ENCODE measurements at places on chromosomes 7 and 10.

GRCh38 chr10:109427411-109427810, 495.9 kb downstream of the XPNPEP1 start:
- no peak for DNase-seq

GRCh38 chr7:133564484-133564883, 311.6 kb downstream of the EXOC4 start:
- no peak for DNase-seq

- no peak for DNase-seq
Observed at GRCh38 chr7:135499818-135500217, 10.1 kb downstream of the CNOT4 start.

DNA sequence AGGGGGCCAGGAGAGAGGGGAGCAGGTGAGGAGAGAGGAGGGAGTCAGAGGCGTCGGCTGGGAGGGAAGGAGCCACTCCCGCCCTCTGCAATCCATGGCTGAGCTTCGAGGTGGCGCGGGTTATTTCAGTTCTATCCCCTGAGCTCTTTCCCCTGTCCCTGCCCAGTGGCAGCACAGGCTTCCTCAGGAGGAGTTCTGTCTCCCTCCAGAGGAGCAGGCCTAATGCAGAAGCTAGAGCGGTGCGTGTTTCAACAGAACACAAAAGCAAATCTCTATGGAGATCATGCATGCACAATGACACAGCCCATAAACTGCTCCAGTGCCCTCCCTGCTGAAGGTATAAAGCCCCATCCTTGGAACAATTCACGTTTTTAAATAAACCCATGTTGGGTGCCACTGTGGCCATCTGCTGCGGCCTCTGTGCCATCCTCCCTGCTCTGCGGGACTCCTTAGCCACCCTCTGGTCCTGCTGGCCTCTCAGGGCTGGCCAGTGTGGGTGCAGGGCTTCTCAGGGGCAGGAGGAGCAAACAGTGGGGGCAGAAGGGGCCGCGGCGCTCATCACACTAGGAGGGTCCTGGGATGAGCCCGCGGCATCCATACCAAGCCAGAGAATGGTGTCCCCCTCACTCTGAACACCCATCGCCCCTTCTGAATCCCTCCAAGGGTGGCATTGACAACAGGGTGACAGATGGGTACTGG, 192.6 kb upstream of the LYZL2 start:
- no peak for DNase-seq

- peak; percentile 45 for DNase-seq
Observed at GRCh38 chr10:16787361-16787791, 29.8 kb downstream of the RSU1 start.

- DNase-seq: no peak
Observed at GRCh38 chr10:30456266-30456665, 22.3 kb downstream of the MAP3K8 start.

DNA sequence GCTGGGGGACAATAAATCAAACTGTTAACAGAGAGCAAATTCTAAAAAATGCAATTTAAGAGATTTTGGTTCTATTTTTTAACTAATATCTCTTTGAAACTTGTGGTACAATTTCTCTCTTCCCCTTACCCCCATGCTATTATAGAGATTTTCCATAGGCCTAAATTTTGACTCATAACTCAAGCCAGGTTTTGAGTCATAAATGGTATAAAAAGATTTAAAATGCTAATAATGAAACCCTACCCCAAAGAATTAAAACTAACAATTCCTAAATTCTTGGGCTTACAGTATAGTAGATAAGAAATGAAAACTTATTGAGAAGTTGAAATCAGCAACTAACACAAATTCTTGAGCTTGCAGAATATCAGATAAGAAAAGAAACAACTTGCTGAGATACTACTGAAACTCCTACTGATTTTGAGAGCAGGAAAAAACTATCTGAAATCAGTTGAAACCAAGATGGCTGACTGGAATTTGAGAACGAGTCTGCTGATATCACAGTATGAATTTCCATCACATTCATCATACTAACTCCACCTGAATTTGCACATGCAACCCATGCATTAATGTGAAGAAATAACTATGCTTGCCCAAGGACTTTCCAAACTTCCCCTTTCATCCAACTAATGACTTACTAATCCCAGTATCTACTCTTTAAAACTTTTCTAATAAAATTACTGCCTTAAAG, 36.3 kb downstream of the POT1 start:
- no peak for DNase-seq

DNA sequence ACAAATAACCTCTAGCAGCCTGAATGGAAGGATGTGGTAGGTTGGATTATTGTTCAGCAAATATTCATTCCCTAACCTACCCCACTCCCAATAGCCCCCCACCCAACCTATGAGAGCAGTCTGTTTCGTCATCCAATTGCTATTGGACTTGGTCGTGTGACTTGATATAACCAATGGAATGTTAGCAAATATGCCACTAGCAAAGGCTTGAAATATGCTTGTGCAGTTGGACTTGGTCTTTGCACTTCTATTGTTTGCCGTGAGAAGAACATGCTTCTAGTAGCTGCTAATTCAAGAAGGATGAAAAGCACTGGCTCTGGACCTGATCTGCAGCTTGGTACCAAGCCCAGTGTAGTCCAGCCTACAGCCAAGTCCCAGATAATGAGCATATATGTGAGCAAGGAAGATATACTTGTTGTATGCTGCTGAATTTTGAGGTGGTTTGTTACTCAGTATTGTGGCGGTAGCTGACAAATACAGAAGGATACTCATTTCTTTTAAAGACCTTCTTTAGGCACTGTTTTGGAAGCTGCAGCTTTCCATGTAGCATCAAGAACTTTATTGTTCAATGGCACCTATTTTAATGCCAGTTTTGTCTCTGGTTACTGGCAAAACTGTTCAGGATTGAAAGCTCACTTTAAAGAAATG, 180.4 kb downstream of the EXOC4 start:
- DNase-seq: no peak

DNA sequence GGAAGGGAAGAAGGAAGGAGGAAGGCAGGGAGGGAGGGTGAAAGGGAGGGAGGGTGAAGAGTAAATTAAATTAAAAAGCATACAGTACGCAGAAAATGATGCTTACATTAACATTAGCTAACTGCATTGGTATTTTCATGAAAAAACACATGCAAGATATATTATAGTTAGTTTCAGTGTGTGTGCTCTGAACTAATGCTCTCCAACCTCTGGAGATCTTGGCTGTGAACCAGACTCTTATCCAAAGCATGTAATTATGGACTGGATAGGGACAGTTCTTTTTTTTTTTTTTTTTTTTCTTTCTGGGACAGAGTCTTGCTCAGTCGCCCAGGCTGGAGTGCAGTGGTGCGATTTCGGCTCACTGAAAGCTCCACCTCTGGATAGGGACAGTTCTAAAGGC, 357.0 kb downstream of the FRMD4A start:
- DNase-seq: no peak

DNA sequence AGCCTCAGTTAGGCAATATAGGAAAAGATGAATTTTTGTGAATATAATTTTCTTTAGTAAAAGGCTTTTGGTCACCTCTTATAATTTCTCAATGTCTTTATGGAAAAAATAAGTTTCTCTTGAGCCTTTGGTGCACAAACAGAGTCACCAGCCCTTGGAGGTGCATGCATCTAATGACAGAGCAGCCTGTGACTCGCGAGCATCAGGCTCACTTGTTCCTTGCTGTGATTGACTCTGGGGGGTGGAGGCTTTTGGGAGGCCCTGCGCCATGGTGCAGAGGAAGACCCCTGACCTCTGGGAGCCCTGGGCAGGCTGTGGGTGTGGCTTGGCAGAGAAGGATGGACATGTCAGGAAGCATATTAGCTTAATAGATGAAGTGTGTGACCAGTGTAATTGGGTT, 60.2 kb downstream of the FIGNL1 start:
- no peak for DNase-seq

DNA sequence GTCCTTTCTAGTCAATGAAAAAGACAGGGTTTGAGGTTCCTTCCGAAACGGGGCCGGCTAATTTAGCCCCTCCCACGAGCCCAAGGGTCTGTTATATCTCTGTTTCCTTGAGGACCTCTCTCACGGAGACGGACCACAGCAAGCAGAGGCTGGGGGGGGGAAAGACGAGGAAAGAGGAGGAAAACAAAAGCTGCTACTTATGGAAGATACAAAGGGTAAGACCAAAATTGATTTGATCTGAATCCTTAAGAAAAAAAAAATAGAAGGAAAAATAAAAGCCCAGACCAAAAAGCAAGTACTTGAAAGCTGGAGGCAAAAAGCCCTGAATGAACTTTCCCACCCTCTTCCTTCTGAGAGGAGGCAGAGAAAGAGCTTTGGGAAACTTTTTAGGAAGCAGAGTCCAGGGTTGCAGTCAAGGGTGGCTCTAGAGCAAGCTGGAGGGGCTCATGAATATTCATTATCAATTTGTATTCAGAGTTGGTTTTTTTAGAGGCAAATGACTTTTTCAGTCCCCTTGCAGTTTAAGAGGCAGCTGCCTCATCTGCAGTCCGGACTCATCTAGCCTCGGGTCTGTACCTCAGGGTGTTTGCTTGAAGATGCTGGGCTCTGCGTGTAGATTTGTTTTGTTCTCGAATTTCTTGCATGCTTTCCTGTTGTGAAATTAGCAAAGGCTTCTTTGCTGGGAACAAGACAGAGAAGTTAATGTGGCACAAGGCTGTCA, at the start of gene ENTPD1:
ENTPD1 (plus strand) TSS at position 123 of the 721 bp plus-strand sequence; CDS start at position 200, 77 bp downstream.
- DNase-seq: no peak

- DNase-seq: no peak
Observed at GRCh38 chr10:19577381-19577780, 238.9 kb upstream of the PLXDC2 start.

DNA sequence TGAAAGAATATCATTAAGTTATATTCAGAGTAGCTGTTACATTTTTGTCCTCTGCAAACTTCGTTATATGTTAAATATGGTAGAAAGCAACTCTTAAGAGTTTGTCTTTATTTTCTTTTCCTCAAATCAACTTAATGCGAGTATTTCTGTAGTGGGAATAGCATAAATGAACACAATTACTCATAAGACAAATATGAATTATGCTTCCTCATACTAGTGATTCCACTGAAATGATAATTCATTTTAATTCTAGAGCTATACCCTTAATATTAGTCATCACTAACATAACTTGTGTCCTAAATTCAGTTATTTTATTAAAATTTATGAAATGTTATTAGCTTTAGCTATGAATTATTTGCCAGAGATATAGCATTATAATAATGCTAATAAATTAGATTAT, 820.6 kb upstream of the KCND2 start:
- no peak for DNase-seq

- no peak for DNase-seq
Observed at GRCh38 chr10:11462071-11462470, 149.4 kb downstream of the USP6NL start.

- no peak for DNase-seq
Observed at GRCh38 chr7:158161194-158161593, 426.4 kb downstream of the PTPRN2 start.

- DNase-seq: no peak
Observed at GRCh38 chr10:132691711-132692153, 94.2 kb downstream of the NKX6-2 start.

DNA sequence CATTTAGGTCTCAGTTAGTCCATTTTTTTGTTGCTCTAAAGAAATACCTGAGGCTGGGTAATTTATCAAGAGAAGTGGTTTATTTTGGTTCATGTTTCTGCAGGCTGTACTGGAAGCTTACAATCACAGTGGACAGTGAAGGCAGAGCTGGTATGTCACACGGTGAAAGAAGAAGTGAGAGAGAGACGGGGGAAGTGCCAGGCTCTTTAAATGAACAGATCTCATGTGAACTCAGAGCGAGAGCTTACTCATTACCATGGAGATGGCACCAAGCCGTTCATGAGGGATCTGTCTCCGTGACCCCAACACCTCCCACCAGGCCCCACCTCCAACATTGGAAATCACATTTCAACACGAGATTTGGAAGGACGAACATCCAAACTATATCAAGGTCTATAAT, 18.9 kb upstream of the PNLIPRP3 start:
- no peak for DNase-seq

DNA sequence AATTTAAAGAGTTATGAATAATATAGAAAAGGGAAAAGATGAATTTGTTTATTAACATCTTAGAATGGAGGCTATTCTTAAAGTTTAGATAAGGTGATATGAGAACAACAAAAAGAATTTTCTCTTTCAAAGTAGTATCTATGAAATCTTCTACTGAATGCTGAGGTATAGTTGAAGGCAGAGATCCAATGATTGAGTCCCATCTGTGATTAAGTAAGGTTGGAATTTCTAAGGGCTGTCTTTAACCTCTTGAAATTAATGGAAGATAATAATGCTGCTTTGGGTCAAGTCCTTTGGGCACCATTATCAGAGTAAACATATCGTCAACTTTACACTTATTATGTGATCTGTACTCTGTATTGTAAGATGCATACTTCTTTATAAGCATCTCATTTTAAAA, 307.9 kb downstream of the PRKG1 start:
- DNase-seq: no peak

GRCh38 chr10:18684416-18684815, 25.2 kb downstream of the ARL5B start:
- no peak for DNase-seq

DNA sequence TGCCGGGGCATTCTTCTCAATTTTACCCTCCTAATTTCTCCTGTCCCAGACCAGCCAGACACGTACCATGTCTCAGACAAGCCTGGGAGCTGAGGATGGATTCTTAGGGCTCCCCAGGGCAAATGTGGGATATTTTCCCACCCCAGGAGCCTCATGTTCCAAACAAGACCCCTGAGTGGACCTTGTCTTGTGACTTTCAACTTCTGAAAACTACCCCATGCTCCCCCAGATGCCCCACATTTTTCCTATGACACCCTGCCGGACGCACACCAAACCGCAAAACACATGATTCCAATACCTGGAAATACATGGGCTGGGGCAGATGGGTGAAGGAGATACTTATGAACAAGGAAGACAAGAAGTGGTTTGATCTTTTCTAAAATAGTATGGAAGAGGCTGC, 874 bp downstream of the GIMAP5 start:
- DNase-seq: no peak

DNA sequence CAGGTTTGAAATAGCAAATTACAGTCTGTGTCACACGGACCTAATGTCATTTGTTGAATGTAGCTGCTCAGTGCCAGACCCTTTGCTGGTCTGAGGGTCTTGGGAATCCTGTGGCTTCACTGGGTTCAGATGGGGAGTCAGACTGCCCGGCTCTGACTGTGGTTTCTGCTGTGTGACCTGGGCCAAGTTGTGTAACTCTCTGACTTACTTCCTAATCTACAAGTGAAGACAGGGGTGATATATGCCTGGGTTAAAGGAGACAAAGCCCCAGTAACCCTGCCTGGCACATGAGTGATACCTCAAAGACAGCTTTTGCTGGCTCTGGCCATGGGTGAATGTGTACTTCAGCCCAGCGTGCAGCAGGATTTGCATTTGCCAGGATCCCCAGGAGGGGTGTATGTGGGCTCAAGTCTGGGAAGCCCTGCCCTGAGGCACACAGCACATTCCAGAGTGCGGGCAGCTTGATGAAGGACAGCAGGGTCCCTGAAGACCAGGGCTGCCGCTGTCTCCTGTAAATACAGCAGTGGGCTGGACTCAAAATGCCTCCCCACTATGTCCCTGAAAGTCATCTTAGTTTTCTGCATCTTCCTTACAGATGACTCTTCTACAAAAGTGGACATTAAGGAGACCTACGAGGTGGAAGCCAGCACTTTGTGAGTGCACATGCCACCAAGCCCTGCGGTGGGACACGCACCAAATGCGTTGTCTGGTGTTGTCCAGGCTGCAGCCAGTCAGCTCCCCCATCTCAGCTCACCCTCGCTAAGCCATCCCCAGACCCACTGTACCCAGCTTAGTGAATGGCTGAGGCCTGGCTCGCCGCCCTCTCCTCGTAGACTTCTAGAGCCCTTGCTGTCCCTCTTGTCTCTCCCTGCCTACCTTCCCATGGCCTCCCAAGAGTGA, 16.4 kb downstream of the NACAD start:
- no peak for DNase-seq

GRCh38 chr10:130111852-130112180, 1.2 kb upstream of the C10orf143 start:
- no peak for DNase-seq

GRCh38 chr7:111743244-111743847, 181.1 kb upstream of the IMMP2L start:
- DNase-seq: no peak
